ENCODE measurements at places on chromosomes 7 and 10.

DNA sequence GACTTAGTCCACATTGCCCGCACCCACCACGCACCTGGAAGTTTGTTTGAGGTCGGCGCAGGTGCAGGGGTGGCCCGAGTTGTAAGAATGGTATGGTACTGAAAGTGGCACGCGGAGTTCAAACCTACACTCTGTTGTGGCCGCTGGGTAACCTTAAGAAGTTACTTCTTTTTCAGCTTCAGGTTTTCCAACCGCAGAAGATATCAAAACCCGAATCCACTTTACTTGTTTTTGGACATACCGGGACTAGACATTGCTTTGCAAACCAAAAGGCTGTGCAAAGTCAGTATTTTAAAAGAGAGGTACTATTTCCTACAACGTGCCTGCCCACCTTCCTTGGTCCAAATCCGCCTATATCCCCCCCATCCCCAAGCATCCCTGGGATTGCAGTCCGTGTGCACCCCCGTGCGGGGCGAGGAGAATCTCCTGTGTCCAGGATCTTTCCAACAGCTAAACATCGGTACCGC lies 1.0 kb downstream of the IGFBP3 start:
- DNase-seq, result peak; percentile 15

DNA sequence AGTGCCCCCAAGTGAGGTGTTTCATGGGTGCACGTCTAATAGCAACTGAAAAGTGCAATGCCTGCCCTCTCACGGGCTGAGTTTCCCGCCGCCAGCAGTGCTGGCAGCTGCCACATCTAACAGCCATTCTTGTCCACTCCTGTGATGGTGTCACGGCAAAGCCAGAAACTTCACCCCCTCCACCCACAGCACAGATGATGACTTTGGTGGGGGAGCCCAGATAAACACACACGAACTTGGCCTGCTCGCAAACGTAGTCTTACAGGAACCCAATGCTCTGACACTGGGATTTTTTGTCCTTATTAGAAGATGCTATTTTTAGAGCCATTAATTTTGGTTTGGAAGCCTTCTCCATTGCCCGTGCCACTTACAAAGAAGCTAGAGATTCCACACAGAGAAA lies 26.7 kb downstream of the CPXM2 start:
- DNase-seq, result no peak

DNA sequence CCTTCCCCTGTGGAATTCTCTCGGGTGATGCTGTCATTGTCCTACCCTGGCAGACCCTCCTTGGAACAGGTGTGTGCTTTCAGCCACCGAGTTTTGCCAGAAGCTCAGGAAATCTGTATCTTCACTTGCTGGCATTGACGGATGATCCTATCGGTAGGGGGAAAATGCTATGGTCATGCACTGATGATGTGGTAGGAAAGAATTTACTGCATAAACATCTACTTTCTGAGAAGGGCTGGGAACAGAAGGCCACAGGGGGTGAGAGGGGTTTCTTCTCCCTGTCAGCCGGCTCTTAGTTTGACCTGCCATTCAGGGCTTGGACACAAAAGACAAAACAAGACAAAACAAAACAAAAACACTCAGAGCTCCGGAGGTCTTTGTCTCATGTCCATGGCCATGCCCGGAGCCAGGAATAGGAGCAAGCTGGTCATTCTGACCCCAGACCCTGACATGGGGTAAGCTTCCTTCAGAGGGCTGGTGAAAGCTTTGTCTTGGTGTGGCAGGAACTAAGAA lies 43.6 kb upstream of the CARD11 start:
- DNase-seq, result peak; percentile 40

GRCh38 chr7:110774071-110774470 lies 316.9 kb upstream of the LRRN3 start:
- DNase-seq, result no peak

DNA sequence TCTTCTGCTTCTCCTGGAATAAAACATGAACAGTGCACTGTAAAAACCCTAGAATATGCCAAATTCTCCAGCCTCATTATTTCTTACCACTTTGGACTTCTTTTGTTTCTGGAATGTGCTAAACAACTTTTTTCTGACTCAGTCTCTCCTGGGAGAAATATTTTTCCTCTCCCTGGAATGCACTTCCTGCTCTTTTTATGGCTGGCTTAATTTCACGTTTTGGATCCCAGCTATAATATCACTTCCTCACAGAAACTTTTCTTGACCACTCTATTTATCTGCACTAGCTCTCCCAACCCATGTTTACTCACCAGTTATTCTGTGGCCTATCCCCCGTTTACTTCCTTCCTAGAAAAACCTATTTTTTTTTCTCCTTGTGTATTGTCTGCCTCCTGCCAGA lies 26.7 kb downstream of the ABCB5 start:
- no peak for DNase-seq

- DNase-seq, result no peak
Measured at GRCh38 chr10:88169037-88169319, 305.6 kb downstream of the PTEN start.

- DNase-seq, result no peak
Measured at GRCh38 chr10:48511875-48512231, 93.0 kb downstream of the ARHGAP22 start.

DNA sequence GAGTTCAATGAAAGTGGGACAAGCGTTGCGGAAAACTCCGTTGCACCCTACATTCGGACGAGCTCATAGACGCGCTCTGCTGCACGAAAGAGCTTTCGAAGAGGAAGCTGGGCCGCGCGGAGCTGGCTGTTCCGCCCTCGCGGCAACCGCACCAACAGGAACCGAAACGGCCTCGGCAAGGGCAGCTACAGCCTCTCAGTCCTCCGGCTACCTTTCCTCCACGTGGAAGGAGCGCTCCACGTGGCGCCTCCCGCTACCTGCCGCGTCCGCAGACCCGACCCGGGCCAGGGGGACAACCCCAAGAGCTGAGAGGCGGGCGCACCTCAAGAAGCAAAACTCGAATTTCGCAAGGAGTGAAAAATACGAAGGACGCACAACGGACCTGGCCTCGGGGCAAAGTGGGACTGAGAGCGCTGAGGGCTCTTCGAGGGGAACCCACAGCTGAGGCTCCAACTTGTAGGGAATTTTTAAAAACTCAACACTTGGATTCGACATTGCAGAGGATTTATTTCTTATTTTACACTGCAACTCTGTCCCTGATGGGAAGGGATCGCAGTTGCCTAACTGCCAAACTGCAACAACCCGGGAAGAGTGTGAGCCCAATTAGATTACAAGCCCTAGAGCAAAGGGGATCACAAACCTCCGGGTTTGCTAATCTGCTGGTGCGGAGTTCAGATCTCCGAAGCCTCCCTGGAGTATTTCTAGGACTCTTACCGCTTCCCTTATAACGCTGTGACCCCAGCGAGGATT lies 1.4 kb downstream of the HPSE2 start:
- peak; percentile 56 for DNase-seq

DNA sequence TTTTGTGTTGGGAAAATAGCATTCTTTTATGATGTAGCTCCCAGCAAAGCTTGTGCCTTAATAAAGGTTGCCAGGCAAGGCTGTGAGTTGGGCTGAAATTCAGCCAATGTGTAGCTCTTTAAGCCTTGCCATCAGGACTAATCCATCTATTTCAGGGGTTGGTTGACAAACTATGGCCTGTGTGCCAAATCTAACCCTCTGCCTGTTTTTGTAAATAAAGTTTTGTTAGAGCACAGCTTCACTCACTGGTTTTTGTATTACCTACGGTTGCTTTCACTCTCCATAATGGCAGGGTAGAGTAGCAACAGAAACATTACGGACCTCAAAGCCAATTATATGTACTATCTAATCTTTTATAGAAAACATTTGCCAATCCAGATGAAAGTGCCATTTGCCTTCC lies 638.1 kb upstream of the POT1 start:
- DNase-seq, result no peak

DNA sequence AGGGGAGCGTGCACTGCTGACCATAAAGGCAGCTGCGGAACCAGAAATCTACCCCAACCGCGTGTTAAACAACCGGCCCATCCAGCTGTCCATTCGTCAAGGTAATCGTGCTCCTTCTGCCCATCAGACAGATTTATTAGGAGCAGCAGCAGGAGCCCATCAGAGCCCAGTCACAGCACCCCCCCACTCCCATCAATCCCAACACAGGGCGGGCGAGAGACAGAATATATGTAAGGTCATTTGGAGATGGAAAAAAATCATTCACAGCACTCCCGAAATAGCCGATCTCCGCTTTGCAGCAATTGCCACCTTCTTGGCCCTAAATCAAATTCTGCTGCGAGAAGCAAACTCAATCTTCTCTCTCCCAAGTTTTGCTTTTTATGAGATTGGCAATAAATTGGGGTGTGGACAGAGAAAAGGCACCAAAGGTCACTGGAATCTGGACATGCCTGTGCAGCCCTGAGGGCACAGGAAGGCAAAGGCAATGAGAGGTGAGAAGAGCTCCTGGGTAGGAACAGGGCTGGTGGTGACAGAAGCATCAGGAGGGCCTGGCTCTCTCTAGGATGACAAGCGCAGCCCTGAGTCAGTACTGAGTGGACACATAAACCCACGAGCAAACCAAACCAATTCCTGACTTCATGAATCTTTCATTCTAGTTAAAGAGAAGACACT lies 145.0 kb upstream of the ZMIZ1 start:
- DNase-seq, result peak; percentile 11

DNA sequence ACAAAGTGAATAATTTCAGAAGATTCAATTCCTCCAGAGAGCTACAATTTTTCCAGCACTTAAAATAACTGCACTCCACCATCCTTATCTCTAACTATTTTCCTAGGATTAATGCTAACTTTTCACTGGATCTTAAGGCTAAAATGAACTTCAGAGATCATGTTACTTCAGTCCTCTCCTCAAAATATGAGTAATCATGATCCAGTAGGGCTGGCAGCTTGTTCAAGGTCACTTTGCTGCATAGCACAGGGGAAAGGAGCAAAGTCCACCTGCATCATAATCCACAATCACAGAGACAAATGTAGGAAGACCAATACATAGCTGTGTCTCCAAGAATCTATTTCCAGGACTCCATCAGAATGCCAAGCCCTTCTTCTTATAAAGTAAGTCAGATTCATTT lies 150.3 kb downstream of the LRRTM3 start:
- DNase-seq, result no peak

GRCh38 chr7:34673066-34673465 lies 15.0 kb downstream of the NPSR1 start:
- DNase-seq, result no peak

GRCh38 chr10:5449227-5449626 lies 36.9 kb downstream of the NET1 start:
- DNase-seq, result peak; percentile 38

DNA sequence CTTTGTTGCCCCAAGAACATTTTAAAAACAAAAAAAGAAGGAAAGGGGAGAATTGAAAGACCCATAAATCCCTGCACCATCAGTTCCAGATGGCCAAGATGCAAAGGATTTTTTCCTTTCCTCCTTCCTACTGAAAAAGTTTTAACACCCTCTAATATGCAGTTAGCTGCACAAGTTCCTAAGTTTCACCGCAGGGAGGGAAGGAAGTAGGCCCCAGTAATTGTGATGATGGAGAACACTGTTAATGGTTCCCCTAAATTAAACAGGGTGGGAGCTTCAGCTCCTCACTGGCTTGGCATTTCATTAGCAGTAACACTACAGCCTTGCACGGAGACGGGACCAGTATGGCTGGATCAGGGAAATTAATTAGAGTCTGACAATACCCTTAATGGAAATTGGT lies 63.7 kb upstream of the PPIF start:
- DNase-seq, result no peak

- DNase-seq, result no peak
Measured at GRCh38 chr7:155863721-155864151, 51.5 kb upstream of the SHH start.

DNA sequence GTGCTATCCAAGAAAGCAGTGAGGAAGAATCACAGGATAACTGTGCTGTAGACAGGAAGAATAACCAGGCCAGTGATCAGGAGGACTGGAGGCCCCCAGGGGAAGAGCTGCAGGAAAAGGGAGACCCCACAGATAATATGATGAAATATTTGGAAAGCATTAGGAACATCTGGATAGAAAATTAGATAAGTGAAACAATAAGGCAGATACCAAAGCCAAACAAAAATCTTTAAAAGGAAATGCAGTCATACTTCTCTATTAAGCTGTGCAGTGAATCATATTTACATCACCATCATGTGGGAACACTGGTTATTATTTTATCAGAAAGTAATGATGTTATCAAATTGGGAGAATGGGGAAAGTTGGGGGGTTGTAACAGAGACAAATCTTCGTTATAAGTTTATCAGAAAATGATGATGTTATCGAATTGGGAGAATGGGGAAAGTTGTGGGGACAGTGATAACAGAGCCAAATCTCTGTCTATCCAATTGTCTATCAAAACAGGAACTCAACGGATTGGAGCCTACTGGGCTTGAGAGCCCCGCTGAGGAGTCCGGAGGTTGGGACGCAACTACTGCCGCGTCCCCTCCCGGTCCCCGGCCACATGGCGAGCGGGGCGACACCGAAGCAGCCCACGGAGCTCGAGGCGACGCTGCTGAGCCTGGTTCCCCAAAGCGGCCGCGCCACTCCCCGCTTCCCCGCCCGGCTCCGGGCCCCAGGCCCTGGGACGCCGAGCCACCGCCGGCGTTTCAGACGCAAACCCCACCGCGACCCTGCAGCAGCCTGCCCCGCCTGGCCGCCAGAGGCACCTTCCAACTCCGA lies 14.0 kb upstream of the RALA start:
- DNase-seq, result peak; percentile 87

GRCh38 chr7:124914298-124914697 lies 15.3 kb downstream of the POT1 start:
- no peak for DNase-seq

DNA sequence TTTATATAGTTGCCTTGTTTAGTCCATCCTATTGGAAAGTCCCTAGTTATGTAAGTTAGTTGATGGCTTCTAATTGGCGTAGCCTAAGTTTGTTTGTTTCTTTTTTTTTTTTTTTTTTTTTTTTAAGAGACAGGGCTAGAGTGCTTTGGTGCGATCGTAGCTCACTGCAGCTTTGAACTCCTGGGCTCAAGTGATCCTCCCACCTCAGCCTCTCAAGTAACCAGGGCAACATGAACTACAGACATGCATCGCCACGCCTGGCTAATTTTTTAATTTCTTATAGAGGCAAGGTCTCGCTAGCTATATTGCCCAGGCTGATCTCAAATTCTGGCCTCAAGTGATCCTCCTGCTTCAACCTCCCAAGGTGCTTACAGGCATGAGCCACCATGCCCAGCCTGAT lies 7.1 kb downstream of the CSGALNACT2 start:
- no peak for DNase-seq

GRCh38 chr7:37336259-37336658 lies 112.4 kb downstream of the ELMO1 start:
- DNase-seq, result no peak

DNA sequence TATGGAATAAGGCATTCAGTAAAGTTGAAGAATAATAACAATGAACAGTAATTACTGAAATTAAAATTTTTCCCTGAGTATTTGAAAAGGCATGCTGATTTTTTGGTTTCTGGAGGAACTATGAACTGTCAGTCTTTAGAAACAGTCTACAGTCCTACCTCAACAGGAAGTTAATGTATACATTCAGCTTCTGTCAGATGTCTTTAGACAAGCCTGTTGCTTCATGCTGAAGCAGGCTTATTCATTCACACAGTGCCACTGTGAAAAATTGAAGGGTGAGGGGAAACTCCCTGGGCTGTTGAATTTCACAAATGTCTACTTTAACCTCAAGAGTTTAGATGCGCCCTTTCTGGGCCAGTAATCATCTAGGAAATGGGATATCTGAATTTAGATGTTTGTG lies 3.5 kb downstream of the NRF1 start:
- DNase-seq, result peak; percentile 65
